Activated CD4-positive, alpha-beta T cell treated with anti-CD3 and anti-CD28 coated beads, Interleukin-10, Interleukin-2, amounts not matched to agents 100 ng/mL and 50 ng/mL, durations not matched to agents 16 hours and 8 hours (primary cell): ENCODE measurements at places on chromosomes 6 and 20.

- DNase-seq, result no peak
Measured at GRCh38 chr20:59575653-59576052, 28.7 kb upstream of the PHACTR3 start.

DNA sequence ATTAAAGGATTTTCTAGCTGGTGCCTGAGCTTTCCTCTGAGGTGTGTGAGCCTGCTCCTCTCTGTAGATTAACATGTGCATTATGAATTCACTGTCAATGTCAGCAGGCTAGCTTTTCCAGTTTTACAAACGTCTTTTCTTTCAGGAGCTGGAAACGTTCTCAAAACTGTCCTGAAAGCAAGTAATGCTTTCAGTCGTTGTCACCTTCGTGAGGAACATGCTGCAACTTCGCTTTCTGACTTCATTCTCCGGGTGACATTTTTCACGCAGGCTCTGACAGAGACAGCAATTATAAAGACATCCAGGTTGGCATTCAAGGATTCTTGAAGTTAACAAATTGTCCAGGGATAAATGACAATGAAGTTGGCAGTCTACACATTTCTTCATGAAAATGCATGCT is 671.5 kb downstream of the DHX35 start:
- no peak for DNase-seq

- DNase-seq, result no peak
Measured at GRCh38 chr6:120451508-120451907, 882.8 kb downstream of the TBC1D32 start.

GRCh38 chr6:19375613-19376012 is 461.6 kb upstream of the ID4 start:
- DNase-seq, result no peak

DNA sequence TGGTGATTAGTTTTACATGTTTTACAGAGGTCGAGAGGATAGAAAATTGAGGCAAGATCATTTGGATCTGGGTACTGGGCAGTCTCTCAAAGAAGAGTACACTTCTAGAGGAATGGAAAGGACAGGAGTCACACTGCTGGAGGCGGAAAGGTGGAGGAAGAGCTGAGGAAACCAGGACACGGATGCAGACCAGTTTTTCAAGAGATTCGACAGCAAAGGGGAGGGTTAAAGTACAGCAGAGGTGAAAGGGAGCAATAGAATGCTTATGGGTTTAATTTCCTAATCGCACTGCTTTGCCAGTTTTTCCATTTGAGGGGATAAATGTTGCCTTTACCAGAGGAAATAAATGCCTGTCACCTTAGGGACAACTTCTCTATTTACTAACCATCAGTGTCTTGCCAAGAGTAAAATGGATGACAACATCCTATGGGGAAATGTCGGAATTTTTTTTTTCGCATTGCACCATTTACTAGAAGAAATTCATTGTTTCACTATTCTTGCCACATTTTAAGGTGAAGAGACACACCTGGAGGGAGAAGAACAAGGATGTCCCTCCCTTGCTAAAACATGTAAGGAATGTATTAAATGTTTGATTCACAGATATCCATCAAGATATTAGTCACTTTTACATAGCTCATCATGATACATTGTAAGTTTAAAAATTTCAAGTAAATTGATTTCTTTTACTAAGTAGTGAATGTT is 226.6 kb downstream of the COL12A1 start:
- DNase-seq, result no peak

DNA sequence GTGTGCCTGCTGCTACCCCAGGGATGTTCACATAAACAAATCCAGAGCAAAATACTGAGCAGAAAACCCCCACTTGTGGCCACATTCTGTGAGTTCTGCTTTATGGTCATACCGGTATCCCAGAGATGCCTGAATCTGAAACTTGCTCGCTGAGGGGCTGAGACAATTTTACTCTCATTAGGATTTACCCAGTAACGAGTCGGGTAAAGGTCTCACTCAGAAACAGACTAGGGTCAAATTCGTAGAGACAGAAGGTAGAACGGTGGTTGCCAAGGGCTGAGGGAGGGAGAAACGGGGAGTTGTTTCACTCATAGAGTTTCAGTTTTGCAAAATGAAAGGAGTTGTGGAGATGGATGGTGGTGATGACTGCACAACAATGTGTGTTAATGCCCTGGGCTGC is 45.4 kb upstream of the NKX2-2 start:
- peak; percentile 83 for DNase-seq

DNA sequence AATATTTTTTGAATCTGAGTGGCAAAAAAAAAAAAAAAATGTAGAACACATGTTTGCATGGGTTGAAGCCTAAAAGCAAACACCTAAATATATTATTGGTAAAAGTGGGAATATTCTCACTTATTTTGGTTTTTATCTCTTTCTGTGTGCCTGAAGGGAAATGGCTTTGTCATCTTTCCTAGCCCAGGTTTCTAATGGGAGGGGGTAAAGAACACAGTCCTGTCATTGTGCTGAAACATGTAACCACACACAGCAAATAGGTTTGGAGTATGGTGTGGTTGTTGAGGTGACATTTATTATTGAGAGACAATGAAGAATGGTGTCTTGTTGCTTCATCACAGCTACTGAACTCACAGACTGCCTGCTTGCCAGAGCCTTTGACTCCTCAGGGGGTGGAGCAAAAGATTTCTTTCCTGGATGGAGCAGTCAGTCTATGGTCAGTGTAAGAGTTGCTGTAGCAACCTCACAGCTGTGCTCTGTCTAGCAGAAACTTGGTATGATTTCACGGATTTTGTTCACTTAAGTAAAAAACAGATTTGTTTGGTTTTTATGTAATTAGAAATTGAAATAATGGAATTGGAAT is 70.2 kb downstream of the CEP57L1 start:
- no peak for DNase-seq

DNA sequence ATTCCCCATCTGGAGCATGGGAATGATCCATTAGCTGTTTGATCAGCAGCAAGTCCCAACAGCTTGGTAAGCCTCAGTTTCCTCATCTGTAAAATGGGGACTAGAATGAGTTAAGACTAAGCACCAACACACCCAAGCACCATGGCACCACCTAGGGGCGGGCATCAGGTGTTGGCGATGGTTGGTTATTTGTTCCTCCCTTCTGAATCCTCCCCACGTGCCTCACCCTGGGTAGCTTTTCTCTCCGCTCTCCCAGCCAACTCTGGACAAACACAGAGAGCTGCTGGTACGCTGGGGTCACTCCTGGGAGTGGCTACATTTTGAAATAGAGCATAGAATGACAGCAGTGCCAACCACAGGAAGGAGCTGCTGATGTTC is 13.3 kb upstream of the ITPR3 start:
- peak; percentile 66 for DNase-seq

- DNase-seq, result no peak
Measured at GRCh38 chr20:40511478-40511877, 177.6 kb downstream of the MAFB start.

DNA sequence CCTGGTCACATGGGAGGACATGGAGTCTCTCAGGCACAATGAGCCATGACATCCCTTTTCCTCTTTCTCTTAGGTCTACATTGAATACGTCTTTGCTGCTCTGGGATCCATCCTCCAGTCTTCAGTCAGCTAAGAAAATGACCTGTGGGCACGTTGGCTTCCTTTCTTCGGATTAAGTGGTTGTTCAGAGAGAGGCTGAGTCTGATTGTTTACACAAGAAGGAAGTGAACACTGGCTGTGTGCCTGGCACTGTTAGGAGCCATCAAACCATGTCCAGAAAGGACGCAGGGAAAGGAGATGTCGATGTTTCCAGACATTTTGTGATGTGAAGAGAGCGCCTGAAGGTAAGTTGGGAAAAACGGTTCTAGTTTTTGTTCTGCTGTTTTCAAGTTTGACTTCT is 309.9 kb upstream of the CDYL start:
- DNase-seq, result no peak
